ENCODE measurements at places on chromosomes 5 and 9.

- peak; percentile 8 for DNase-seq
These were observed 6.1 kb upstream of the MOB3B start for GRCh38 chr9:27535701-27536118.

- no peak for DNase-seq
These were observed 1.5 kb upstream of the PDE6A start for GRCh38 chr5:149946118-149946517.

- DNase-seq, result peak; percentile 53
These were observed 15.5 kb upstream of the HSD17B3 start for GRCh38 chr9:96317335-96317980.

DNA sequence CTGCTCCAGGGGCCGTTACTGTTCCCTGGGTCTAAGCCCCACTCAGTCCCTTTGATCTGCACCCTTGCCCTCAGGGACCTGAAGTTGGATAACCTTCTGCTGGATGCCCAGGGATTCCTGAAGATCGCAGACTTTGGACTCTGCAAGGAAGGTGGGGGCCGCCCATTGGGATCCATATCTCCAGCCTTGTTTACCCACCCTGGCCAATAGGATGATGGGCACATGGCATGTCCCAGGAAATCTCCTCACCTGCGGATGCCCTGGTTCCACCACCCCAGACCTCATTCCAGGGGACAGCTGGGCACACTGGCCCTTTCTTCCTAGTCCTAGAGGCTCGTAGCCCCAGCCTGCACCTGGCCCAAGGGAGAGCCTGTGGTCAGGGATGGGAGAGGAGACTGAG, 5.5 kb downstream of the ZDHHC12 start:
- no peak for DNase-seq

GRCh38 chr9:1320607-1321195, 270.5 kb downstream of the DMRT2 start:
- DNase-seq, result no peak

DNA sequence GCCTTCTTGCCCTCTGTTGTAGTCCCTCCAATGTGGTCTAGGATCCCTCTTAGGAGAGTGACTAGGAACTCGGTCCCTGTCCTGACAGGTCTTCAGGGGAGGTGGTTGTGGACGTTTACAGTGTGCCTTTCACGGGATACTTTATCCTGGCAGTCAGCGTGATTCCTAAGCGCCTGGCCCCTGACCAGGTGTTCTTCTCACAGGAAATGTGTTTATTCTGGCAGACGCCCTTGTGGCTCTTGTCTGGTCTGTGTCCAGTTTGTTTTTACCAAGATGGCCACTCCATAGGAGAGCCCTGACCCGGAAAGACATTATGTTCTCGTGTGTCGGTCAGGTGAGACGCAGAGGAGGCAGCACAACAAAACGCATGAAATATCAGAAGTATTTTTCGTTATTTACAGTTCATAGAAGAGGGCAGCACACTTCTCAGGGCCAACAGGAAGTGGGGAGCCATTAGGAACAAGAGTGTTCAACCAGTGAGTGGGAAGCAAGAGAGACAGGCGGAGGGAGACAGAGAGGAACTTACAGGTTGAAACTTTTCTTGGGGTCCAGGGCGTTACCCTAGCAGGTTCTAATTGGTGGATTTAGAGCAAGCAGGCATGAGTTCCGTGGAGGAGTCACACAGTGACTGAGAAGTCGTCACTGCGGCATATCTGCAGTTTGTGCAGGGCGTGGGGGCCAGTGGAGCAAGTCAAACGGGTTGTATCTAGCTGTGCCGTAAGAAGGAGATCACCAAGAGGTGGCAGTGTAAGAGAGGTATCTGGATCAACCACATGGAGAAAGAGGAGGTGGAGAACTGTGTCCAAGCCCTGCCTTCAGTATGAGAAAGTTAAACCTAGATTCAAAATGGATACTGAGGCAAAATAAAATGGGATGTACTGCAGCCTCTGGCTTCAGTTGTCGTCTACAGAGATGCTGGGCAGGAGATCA, 412.9 kb downstream of the ZSWIM6 start:
- no peak for DNase-seq

DNA sequence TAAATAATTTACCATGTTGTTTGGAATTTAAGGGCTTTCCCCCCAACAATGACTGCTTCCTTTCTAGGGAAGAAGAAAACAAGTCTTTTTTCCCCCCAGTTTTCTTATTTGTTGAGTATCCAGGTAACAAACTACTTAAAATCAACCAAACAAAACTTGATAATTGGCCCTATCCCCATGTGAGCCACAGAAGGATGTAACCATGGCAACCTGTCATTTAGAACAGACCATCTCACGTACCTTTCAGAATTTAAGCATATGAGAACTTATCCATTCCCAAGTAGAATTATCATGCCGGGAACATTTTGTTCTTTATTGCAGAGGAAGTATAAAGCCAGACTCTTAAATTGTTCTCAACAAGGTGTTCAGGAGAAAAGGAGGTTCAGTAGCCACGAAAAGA, 392.3 kb downstream of the CETN3 start:
- no peak for DNase-seq

GRCh38 chr5:90861843-90862586, 303.4 kb downstream of the ADGRV1 start:
- DNase-seq, result no peak

DNA sequence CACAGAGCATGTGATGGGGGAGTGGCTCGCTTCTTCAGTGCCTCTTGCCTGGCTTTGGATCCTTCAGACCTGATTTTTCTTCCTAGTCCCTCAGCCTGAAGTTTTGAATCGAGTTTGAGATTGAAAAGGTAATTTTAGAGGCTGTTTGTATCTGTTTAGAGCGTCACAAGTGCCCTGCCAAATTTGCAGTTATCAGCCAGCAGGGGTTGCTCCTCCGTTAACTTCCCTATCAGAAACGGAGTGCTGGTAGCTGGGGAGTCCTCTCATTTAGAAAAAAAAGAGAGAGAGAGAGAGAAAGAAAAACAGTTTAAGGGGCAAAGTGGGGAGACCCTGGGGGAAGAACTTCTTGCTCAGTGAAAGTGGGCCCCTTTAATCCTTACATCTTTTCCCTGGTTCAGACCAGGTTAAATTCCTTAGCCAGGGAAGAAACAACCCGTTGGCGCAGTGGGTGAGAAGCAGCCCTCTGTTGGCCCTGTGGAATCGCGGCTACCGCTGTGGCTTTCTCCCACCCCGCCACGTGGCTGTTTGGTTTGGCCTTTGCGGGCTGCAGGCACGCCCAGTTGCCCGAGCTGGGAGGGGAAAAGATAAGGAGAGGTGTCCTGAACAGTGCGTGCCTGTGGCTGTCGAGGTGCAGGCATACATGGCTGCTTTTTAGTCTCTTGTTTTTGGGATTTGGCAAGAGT, 576.7 kb upstream of the ACO1 start:
- no peak for DNase-seq

GRCh38 chr9:134566196-134566847, 75.3 kb upstream of the COL5A1 start:
- DNase-seq, result no peak

- DNase-seq, result peak; percentile 25
These were observed 24.6 kb downstream of the TJP2 start for GRCh38 chr9:69198521-69199220.

DNA sequence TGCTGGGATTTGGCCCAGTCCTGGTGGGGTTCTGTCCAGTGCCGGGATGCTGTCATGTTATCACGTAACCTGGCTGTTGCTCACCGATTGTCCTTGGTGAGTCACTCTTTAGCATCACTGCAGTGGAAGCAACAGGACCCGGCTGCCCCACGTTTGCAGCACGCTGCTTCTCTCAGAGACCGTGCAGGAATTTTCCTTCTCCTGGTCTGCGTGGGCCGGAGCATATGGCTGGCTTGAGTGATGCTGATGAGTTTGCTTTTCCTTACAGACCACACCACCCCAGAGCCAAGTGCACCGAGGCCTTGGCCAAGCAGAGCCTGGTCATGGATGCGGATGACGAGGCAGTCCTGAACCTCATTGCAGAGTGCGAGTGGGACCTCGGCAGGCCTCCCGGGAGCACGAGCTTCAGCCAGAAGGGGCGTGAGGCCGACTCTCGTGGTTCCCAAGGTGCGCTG, 21.4 kb downstream of the CEP72 start:
- no peak for DNase-seq

- DNase-seq, result no peak
These were observed 222.9 kb downstream of the PSAT1 start for GRCh38 chr9:78519786-78520185.

- no peak for DNase-seq
These were observed 625.1 kb downstream of the PRELID2 start for GRCh38 chr5:145210020-145210419.

DNA sequence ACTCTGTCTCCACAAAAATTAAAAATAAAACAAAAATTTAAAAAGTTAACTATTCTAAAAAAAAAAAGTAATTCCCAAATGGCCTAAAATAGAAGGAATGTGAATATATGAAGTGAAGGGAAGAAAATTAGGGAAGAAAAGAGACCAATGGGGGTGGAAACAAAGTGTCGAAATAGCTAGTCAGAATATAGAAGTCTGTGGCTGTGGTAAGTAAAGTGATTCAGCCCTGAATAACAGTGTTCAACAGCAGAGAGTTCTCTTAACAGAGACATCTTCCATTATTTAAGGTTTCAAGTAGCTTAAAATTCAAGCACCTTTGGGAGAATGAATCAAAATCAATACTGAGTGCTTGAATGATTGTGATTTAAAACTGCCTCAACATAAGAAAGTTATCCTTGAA, 51.7 kb downstream of the LPAR1 start:
- no peak for DNase-seq

- no peak for DNase-seq
These were observed 28.2 kb downstream of the RASGEF1C start for GRCh38 chr5:180180846-180181245.

- no peak for DNase-seq
These were observed 75.6 kb upstream of the ZSWIM6 start for GRCh38 chr5:61256474-61256873.

Data from erythroblast (primary cell).